ENCODE measurements at places on chromosomes 2 and 18.

DNA sequence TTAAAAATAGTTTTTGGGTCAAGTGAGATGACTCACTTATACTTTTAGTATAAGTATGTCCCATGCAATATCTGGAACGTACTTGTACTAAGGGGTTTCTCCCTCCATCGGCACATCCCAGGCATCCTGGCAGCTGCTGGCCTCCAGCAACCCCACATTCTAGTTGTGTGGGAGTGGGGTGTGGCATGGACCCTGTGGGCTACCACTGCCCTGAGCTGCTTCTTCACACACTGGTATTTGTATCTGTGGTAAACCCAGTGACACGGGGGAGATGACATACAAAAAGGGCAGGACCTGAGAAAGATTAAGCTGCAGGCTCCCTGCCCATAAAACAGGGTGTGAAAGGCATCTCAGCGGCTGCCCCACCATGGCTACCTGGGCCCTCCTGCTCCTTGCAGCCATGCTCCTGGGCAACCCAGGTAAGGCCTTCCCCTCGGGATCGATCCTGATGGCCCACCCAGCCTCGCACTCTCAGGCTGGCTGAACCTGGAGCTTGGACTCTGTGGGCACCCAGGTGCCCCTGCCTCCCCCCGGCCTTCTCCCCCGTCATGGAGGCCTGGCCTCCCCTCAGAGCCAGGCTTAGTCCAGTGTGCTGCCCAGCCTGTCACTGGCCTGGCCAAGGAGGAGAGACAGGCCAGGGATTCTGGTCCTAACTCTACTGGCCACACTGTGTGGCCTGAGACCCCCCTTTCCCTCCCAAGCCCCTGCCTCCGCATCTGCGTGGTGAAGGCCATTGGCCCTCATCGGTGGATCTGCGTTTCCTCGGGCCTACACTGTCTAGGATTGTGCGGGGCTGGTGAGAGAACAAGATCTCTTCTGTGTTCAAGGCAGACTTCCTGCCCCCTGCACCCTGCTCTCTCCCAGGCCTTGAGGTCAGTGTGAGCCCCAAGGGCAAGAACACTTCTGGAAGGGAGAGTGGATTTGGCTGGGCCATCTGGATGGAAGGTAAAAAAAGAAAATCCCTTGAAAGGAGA is at the start of gene GNLY:
Gene GNLY (plus strand): TSS at position 307 of the 974 bp plus-strand sequence. CDS start 61 bp downstream, at position 368.
- DNase-seq = no peak

DNA sequence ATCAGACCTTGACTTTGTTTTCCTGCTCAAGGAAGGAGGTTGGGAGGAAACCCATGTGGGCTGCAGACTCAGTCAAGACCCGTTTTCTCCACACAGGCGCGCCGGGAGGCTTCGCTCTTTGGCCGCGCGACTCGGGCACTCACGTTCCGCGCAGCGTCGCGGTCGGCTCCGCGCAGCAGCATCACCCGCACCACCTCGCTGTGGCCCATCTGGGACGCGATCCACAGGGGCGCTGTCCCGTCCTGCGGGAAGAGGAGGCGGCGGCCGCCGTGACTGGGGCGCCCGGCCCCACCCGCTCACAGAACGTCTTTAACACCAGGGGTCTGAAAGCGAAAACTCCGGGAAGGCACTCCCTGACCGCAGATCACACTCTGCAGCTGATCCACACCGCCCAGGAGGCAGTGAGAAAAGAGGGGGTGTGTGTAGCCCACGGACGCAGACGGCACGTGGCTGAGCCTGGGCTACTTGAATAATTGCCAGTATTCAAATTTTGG is 33.1 kb upstream of the NPC1 start:
- DNase-seq = peak; percentile 51

GRCh38 chr2:127394492-127394891 is 6.7 kb upstream of the MAP3K2 start:
- DNase-seq = no peak

- DNase-seq = no peak
Observed at GRCh38 chr2:212732860-212733259, 194.3 kb upstream of the ERBB4 start.

- no peak for DNase-seq
Observed at GRCh38 chr2:126302043-126302442, 353.9 kb upstream of the GYPC start.

DNA sequence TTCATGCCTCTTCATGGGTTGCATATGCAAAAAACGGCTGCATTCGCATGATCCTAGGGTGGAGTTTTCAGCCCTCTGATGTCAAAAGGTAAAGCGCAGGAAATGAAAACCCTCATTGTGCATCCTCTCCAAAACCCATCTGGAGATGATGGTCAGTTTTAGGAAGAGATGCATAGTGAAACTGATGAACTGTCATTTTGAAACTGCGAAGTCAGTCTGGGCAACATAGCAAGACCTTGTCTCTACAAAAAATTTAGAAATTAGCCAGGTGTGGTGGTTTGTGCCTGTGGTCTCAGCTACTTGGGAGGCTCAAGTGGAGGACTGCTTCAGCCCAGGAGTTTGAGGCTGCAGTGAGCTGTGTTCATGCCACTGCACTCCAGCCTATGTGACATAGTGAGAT is 2.5 kb upstream of the TTLL4 start:
- DNase-seq = no peak

DNA sequence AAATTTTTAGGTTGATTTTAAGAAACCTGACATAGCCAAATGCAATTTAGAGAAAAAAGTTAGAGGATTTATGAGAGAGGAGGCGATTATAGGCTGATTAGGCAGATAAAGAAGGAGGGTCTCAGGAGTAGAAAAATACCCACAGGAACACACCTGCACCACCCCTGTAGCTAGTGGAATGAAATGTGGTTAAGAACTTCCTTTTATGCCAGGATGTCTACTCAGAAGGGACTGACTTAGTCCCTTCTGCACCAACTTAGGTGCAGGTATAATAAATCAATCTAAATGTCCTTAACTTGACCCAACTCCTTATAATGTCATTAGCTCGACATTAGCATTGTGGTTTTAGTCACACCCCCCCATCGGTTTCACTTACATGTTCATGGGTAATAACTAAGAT is 1274.5 kb upstream of the TMEFF2 start:
- DNase-seq = no peak

- no peak for DNase-seq
Observed at GRCh38 chr2:33909945-33910695, 311.0 kb upstream of the FAM98A start.

DNA sequence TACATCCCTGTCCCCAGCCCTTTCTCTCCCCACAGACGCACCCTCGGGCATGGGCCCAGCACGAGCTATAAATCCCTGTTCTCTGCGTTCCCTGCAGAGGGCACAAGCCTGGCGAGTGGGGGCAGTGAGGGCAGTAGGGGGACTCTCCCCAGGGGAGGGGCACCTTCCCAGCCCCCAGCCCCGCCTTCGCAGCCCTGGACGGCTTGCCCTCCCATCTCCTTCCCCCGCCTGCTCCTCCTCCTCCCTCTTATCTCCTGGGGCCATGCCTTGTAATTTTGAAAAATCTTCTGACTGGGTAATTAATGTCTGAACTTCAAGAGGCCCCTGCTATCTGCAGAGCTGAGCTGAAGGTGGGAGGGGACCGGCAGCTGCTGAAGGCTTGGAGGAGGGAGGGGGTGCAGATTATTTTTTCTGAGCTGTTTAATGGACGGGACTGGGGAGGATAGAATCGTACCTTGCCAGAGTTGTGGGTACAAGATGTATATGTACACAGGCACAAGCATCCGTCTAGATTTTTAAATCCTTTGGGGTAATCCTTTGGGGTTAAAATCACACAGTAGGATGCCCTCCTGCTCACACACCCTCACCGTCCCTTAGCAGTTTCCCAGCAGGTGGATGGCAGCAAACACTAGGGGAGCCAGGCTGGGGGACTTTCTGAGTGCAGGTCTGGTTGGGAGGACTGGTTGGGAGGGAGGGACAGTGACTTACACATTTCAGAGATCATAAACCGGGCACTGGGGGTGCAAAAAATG is 121.9 kb downstream of the SMAD7 start:
- DNase-seq = peak; percentile 83

GRCh38 chr2:230202430-230203109 is 17.2 kb downstream of the SP110 start:
- no peak for DNase-seq

- DNase-seq = peak; percentile 70
Observed at GRCh38 chr2:225041851-225042799, at the start of gene DOCK10. TSS of gene DOCK10 (minus strand) at chr2:225042468. CDS start at chr2:225042374, 94 bp downstream.

- DNase-seq = no peak
Observed at GRCh38 chr2:121564905-121565304, 34.2 kb downstream of the RNU4ATAC start.

DNA sequence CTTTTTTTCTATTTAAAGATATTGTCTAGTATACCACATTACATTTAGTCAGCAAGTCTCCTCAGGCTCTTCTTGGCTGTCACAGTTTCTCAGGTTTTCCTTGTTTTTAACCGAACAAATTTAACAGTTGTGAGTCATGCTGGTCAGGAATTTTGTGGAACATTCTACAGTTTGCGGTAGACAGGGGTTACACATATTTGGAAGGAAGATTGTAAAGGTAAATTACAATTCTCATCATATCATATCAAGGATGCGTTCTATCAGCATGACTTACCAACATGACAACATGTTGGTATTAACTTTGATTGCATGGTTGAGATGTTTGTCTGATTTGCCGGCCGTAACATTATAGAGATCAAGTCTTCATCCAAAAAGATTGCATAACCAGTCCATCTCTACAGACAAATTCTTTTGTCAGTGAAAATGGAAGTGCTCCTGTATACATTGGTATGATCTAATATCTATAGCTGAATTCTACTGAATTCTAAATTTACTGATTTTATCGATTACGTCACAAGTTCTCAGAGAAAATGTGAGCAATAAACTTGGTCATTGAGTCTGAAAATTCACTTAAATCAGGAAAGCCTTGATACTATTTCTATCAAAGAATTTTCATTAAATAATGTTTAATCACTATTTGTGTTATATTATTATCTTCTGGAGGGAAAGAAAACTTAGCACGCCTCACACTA is 664.4 kb upstream of the SLC8A1 start:
- DNase-seq = no peak

DNA sequence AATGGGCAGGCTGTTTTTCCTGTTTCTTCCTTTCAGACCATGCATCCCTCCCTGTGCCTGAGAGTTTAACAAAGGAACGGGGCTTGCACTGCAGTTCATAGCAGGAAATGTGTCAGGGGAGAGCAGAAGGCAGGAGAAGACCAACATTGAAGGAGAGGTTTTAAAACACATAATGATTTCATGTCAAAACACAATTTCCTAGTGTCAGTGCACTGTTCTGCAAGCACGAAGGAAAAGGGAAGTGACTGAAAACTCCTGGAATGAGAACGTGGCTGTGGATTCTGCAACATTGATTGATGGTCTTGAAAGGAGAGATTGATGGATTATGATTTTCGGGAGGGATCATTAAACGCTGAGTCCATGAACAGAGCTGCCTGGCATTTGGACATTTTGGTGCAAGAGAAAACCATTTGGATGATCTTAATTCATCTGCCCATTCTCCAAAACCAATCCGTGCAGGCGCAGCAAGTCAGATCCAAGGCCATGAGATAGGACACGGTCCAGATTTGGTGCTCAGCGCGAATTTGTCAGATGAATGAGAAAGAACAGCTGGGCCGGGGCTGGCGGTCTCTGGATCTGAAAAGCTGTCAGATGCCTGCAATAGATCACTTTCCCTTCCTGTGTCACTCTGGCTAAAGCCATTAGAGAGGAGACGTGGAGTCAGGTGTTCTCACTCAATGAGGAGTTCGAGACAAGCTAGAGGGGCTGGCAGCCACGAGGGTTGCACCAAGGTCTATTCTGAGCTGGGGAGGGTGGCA is 38.4 kb downstream of the C1QL2 start:
- no peak for DNase-seq

DNA sequence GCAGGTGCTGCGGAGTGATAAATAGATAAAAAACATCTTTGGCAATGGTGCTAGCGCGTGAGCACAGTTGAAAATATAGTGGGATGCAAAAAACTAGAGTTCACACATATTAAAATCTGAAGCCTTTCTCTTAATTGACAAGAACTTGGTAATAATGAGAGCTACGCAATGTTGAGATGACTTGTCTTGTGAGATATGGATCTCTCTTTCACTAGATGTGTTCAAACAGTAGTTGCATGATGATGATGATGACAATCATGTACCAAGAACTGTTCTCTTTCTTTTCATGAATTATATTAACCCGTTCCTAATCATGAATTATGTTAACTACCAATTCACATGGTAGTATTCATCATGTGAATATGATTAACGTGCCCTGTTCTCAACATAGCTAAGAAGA is 81.1 kb downstream of the DYNAP start:
- no peak for DNase-seq

DNA sequence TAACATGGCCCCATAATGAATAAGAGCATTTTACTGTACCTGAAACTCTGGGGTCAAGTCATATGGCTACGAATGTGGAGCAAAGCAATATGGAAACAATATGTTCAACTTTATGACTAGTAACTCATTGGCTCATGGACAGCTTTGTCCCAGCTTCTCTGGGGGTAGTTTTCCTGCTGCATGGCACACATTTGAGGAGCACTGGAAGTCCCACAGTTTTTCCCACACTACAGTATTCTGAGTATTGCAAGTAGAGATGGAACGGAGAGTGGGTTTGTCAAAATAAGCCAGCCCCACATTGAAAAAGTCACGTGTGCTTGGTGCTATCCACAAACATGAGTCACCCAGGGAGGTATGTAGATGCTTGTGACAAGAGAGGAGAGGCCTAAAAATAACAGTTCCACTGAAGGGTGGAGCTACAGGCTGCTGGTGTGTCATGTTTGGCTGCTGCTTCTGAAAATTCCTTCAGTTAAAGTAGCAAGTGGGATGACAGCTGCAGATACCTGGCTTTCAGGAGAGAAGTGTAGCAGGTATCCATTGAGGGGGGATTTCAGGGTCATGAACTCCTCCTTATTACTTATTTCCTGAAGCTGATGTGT is 48.2 kb upstream of the CTAGE1 start:
- no peak for DNase-seq

DNA sequence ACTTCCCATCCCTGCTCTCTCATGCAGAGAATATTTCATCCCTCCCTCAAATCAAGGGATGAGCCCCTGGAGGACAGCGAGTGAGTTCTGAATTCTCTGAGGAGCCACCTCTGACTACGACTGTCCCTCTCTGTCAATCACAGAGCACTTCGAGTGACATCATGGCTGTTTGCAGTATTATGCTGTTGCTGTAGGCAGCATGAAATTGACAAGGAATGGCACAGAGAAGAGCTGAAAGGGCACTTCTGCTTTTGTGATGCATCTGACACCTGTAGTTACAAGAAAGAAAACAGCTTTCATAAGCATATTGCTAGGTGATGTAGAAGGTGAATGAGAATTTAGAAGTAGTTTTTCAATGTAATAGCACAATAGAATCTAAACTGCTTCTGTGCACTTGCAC is 166.9 kb downstream of the ARHGAP15 start:
- no peak for DNase-seq

- DNase-seq = no peak
Observed at GRCh38 chr18:10249801-10250200, 204.6 kb upstream of the APCDD1 start.

DNA sequence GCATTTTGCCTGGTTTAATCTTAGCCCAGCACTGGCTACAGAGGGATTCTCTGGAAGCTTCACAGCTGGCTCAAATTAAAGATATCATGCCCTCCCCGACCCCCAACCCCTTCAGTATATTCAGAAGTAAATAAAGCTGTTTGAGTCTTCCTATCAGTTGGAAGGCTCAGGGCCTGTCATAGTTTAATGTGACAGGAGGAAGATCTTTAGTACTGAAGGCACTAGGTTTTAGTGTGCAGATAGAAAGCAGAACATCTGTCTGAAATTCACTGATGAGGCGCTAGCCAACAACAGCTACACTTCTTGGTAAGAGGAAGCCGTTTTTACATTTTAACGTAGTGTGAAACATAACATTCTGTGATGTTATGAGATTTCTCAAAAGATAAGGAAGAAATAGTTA is 969.1 kb upstream of the CDH2 start:
- DNase-seq = no peak

- no peak for DNase-seq
Observed at GRCh38 chr2:120302301-120302700, 43.6 kb upstream of the INHBB start.
